ENCODE measurements at places on chromosomes 5 and 9. TPM values are rescaled to one million over a fixed set of nuclear protein-coding genes. Genes with fewer than 3 reads are reported as not detected.

Gene SLC6A3
- not detected for total RNA-seq

Gene PBX3
- 32.4 TPM for total RNA-seq

Gene VLDLR
- total RNA-seq = 8.5 TPM

Gene ANKRD18B
- total RNA-seq = 8.4 TPM
